ENCODE measurements at places on chromosomes 3 and 15. TPM values are rescaled to one million over a fixed set of nuclear protein-coding genes. Genes with fewer than 3 reads are reported as not detected.
A peak's percentile ranks its signal among the peaks of the same experiment; 100 is the strongest.

- no peak for DNase-seq
Measured at GRCh38 chr15:74648051-74648842, 32.6 kb downstream of the CLK3 start.

- DNase-seq = peak; percentile 25
Measured at GRCh38 chr15:70762469-70763119, 764 bp downstream of the UACA start.

GRCh38 chr3:61452535-61453090, 108.8 kb upstream of the PTPRG start:
- no peak for DNase-seq

- no peak for DNase-seq
Measured at GRCh38 chr3:39216176-39216790, 23.9 kb upstream of the XIRP1 start.

- DNase-seq = no peak
Measured at GRCh38 chr3:160773722-160774121, 17.7 kb downstream of the PPM1L start.

GRCh38 chr3:188076176-188076575, 77.8 kb upstream of the LPP start:
- DNase-seq = no peak

GRCh38 chr3:123044981-123045763, 17.6 kb upstream of the SEMA5B start:
- DNase-seq = no peak

GRCh38 chr15:80660119-80660518, 35.0 kb upstream of the ABHD17C start:
- DNase-seq = no peak

DNA sequence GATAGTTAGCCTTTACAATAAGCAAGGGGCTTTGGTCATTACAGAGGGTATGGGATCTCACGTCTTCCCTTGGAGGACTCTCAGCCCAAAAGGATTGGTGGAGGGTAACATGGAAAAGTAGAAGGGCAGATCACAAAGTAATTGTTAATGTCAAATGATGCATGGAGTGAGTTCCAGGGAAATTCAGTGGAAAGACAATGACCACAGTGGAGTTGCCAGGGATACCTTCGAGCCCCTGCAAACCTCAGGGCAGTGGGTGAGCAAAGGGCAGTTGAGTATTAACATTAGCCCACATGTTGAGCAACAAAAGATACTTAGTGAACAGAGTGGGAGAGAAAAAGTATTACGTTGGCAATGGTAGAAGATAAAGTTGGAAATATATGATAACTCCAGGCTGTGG, 593.4 kb upstream of the NR2F2 start:
- DNase-seq = no peak

DNA sequence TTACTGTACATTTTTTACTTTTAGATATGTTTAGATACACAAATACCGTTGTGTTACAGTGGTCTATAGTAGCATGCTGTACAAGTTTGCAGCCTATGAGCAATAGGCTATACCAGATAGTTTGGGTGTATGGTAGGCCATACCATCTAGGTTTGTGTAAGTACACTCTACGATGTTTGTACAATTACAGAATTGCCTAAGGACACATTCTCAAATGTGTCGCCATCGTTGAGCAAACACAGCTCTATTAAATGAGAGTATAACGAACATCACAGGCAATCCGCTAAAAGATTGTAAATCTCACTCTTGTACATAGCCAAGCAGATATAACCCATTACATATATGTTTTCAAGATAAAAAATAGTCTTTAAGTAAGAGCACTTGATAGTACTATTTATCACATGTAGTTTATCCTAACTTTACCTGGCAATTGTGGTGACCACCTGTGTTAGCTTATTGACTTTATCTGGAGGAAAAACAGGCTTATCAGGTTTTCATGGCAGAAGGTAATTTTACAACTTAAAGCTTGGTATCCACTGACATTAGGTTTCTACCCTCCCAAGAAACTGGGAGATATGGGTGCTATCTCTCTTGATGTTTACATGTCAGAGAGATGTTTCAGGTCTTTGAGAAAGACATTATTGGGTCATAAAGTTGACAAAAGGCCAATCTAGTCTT, 898.7 kb downstream of the NSUN3 start:
- DNase-seq = no peak

DNA sequence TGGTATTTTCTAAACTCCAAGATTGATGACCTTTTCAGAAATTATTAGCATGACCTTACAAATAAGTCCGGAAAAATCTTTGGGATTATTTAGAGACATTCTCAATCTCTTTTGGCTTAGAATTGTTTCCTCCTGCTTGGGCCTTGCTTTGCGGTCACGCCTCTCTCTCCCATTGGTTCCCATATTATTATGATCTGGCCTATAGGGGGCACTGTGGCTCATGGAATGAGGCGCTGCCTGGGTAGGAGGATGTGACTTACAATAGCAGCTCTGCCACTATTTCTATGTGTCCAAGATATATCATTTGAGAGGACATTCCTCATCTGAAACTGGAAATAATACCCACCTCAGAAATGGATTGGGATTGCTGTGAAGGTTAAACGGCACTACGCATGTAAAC, 464.9 kb downstream of the MFSD1 start:
- DNase-seq = no peak

GP9 gene
- not detected for total RNA-seq

ARL6IP5 gene
- 41.8 TPM for total RNA-seq

ARNT2 gene
- total RNA-seq = 26.9 TPM

DET1 gene
- total RNA-seq = 10.4 TPM

WNT5A gene
- total RNA-seq = 29.3 TPM

RBP2 gene
- total RNA-seq = not detected

LRRC31 gene
- 1.0 TPM for total RNA-seq

NMNAT3 gene
- total RNA-seq = 3.3 TPM

Data from upper lobe of left lung (tissue), 6 donors.